ENCODE measurements at places on chromosomes 16 and 17.

DNA sequence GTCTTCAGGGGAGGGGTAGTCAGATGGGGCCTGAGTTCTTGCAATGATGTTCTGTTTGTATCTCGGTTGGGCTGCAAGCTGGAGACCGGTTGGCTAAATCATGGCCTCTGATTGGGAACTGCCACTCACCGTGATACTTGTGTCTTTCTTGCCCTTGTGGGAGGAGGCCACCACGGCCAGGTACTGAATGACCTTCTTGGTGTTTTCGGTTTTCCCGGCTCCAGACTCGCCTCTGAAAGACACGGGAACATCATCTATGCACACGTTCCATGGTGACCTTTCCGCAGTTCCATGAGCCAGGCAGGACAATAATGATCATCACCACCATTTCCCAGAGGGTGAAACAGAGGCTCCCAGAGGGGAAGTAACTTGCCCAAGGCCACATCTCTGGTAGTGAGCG is 70.3 kb downstream of the MYH11 start:
- no peak for DNase-seq

DNA sequence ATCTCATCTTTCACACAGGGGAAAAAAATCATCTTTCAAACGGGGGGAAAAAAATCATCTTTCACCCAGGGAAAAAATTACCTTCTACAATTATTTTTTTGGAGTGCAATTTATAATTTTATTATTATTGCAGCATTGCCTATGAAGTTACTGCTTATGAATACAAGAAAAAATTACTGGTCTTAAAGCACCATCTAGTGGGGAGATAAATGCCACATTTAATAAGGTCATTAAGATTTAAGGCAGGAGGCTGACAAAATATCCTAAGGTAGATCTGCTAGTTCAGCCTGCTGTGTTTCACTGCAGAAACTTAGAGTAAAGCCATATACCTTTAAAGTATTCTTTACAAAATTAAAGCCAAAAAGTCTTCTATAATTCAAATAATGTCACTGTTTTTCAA is 13.7 kb downstream of the SHCBP1 start:
- DNase-seq, result no peak

DNA sequence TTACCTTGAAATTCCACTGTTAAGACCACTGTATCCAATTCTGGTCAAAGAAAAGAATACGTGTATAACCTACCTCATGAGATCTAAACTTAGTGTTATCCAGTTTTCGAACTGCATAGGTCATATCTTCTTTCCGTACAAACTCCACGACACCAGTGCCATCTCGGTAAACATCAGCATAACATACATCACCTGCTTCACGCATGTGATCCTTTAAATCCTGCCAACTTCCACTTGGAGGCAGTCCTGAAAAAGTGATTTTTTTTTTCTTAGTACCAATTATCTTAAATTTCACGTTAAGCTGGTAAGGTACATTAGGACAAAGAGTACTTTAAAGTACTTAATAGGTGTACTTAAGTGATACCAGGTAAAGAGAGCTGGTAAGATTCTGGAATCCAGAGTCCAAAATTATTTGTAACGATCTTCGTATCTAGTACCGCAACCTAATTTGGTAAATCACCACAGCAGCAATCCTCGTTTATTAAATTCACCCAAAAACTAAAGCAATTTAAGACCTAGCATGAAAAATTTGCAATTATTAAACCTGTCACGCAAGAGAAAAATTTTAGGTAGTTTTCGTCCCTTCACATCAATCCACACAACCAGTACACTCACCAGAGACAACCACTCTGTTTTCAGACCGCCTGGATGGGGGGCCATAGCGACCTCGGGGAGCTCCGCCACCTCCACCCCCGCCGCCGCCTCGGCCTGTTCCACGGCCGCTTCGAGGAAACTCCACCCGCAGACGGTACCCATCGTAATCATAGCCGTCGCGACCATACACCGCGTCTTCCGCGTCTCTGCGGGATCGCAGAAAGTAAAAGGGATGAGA is 1.1 kb downstream of the SRSF1 start:
- peak; percentile 31 for DNase-seq

GRCh38 chr17:50556803-50557202 is 3.7 kb upstream of the CACNA1G start:
- no peak for DNase-seq

DNA sequence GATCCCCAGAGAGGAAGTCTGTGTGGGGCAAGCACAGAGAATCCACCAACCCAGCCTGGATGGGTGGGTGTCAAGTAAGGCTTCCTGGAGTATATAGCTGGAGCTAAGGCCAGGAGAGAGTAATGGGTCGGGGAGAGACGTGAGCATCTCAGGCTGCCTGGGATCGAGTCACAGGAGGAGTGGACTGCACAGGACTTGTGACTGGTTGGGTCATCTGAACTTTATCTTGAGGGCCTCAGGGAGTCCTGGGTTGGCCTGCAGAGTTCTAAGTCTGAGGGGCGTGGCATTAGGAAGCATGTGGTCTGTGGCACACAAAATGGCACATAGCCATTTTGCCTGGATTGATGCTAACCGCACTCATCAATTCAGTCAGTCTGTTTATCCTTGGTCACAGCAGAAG is 1.5 kb downstream of the PLA2G15 start:
- no peak for DNase-seq

DNA sequence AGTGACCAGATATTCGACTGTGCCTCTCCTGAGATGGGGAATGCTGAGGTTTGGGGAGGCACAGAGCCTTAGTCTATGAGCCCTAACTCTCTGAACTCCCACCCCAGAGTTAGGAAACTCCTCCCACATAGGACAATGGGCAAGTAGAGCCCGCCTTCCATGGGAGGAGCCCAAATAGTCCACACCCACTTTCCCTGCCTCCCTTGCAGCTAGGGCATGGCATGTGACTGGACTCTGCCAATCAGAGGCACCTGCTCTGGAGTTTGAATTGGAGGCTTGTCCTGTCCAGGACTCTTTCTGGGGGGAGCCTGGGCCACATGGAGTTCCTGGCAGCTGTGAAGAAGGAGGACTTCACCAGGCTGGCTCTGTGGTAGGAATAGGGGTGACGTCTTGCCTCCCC is 48.4 kb downstream of the SOCS1 start:
- DNase-seq, result no peak

DNA sequence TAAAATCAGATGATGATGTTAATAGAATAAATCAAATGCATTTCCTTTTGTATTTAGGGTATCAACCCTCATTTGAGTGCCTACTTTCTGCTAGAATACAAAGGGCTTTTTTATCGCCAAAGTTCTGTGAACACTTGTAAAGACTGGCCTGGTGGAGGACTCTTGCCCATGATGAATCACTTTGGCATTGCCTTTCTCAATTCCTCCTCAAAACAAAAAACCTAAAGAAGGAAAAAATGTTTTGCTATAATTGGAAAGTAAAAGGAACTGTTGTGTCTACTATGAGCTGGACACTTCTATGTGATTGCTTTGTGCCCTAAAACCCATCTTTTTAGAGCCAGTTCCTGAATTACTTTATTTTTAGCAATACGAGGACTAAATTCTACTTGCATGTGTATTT is 13.0 kb upstream of the DHRS11 start:
- no peak for DNase-seq

DNA sequence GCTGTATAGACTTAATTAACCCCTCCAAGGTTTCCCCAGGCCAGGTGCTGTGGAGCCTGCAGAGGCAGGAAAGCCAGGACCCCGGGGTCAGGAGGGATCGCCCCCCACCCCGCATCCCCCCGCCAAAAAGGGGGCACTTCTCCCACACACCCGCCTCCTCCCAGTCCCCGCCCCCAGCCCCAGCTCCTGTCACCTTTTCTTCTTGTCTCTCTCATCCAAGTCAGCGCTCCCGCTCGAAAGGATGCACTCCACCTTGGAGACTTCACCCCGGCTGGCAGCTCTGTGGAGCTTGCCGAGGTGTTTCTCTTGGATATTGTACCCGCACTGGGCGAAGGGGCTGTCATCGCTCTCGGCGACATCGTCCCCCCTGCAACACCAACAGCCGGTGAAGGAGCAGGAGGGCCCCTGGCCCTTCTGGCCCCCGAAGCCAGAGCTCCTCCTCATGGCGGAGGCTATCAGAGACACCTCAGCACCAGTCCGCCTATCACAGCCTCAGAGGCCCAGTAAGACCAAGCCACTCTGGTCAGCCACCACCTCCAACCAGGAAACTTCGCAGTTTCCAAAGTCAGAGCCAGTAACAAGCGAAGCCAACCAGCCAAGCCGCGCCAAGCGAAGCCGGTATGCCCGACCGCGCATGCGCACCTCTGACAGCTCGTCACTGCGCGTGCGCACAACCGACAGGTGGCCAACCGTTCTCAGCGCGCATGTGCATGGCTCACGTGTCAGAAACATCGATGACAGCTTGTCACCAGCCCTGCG is 52.5 kb downstream of the SHCBP1 start:
- no peak for DNase-seq

- DNase-seq, result no peak
These were observed 85.0 kb upstream of the MED9 start for GRCh38 chr17:17391668-17392370.

- no peak for DNase-seq
These were observed 19.8 kb upstream of the NUDT16L1 start for GRCh38 chr16:4673387-4674046.

- DNase-seq, result no peak
These were observed 106.8 kb downstream of the LITAF start for GRCh38 chr16:11479916-11480315.

GRCh38 chr16:86363836-86364618 is 146.3 kb upstream of the FOXF1 start:
- DNase-seq, result no peak

GRCh38 chr16:2460391-2460713 is 443 bp downstream of the TEDC2 start:
- no peak for DNase-seq

DNA sequence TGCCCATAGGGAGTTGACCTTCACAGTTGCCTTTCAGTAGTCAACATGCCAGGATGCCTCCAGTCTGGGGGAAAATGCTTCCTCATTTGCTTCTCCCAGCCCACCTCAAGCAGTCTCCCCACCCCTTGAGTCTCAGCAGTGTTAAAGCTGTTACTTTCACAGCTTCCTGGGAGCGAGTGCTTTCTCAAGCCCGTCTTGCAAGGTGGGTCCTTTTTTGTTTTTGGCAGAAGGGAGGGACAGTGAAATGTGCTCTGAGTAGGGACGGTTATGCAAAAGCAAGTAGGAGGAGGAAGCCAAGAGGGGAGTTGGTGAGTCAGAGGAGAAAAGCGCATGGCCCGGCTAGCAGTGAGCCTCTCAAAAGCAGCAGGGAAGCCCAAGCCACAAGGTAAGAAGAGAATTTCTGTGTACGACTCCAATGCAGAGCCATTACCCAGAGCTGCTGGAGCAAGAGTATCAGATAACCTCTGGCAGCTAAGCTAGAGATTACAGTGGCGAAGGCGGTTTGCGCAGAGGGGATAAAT is at the start of gene CHST4:
Gene CHST4 (plus strand): TSS at position 316 of the 521 bp plus-strand sequence. CDS start 10,252 bp downstream, outside the sequence.
- DNase-seq, result no peak

- DNase-seq, result no peak
These were observed 15.6 kb downstream of the ATP6V0A1 start for GRCh38 chr17:42474276-42474675.

DNA sequence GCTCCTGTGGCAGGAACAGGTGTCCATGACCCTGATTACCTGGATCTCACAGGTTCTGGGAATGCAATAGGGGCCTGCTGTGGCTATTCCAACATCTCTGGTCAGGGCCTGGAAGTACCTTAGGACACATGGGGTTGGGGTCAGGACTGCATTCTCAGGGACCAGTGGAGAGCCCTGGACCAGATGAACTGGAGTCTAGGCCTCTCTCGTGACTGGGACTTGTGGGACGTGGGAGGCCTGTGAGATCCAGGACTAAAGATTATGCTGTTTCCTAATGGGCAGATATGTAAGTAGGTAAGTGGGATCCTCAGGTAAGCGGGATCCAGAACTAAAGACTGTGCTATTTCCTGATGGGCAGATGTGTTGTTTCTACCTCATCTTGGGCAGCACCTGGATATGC is 16.2 kb upstream of the CD300A start:
- no peak for DNase-seq

DNA sequence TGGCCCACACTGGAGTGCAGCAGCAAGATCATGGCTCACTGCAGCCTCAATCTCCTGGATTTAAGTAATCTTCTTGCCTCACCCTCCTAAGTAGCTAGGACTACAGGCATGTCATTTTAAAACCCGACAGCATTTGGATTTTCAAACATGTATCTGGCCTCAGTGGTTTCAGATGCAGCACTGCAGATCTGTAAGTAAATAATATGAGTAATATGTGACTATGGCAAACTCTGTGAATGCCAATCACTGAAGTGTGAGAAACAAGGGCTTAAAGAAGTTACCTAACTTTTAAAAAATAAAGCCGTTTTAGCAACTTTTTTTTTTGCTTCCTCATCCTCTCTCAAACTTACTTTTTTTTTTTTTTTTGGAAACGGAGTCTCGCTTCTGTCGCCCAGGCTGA is 11.9 kb downstream of the CEP20 start:
- no peak for DNase-seq

DNA sequence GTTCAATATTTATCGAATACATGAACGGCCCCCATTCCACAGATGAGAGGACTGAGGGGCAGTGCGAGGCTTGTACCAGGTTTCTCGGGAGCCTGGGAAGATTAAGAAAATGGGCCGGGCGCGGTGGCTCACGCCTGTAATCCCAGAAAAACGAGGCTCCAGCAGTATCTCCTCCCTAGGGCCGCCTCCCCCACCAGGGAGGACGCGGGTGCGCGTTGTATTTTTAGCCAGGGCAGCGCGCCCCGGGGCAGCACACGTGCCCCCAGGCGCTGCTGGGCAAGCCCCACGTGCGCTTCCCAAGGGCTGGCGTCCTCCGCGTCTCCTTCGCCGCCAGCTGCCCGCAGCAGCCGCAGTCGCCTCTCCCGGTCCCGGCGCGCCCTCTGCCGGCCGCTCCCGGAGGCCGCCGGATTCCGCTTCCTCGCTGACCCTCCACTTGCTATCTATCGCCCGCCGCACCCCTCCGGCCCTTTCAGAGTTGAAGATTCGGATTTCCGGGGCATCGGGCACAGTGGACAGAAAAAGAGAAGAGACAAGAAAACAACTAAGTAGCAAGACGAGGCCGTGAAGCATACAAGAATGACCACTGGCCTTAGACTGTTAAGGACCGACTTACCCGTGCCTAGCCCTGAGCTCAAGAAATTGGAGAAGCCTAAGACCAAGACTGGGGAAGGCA is 1.9 kb upstream of the YBX2 start:
- no peak for DNase-seq

DNA sequence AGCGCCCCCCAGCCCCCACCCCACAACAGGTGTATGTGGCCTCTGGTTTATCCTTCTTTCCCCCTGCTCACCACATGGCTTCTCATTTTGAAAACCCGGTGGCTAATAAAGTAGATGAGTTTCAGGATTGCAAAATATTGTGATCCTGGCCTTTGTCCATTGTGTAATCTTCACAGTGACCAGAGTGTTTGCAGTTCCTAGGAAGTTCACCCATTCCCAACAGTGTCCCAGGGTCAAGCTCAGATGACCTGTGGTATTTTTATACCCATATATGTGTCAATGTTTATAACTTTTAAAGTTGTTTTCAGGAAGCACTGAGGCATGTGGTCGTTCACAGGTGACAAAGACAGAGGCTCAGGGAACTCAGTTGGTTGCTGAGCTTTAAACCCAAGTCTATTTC is 721.9 kb downstream of the WWOX start:
- DNase-seq, result no peak

GRCh38 chr16:15954814-15955151 is 5.4 kb downstream of the ABCC1 start:
- no peak for DNase-seq
